Effector memory CD8-positive, alpha-beta T cell (primary cell): ENCODE measurements at places on chromosomes 6 and 20.

GRCh38 chr6:20900389-20901160, 366.3 kb downstream of the CDKAL1 start:
- no peak for DNase-seq

GRCh38 chr6:41072836-41073202, at the start of gene NFYA:
Gene NFYA, plus strand, starts transcription at chr6:41072974. Its CDS starts 6,116 bp downstream, at chr6:41079090.
- DNase-seq, result no peak

- no peak for DNase-seq
These were observed 31.4 kb upstream of the GSTA4 start for GRCh38 chr6:53026526-53026925.

DNA sequence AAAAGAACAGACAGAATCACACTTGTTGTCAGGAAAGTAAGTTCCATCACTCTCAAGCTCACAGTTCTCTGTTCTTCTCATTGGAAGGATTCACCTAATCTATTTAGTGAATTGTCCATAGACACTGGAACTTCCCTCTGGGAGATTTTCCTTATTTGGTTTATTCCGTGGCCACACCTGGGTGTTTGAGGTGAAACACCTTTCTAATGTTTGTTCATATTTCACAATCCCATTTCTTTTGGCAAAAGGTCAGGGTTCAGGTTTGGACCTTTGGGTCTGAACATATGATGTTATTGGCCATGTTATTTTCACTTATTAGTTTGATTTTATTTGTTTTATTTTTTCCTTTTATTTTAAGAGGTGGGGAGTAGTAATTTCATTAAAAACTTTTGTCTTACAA, 4.0 kb downstream of the MAS1L start:
- DNase-seq, result no peak

DNA sequence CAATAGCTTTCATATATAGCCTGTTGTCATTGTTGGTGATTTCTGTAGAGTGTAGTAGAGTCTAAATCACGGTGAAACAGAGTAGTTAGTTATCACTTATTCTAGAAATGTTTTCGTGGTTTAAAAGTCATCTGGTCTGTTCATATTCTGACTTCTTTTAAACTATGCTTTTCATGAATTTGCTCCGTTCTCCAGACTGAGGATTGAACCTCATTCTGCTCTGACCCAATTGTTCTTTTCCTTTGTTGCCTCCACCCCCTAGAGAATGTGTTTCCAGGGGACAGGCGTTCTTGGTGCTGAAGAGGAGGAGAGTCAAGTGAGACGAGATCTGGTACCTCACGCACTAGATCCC, 748 bp upstream of the ZNF292 start:
- no peak for DNase-seq

DNA sequence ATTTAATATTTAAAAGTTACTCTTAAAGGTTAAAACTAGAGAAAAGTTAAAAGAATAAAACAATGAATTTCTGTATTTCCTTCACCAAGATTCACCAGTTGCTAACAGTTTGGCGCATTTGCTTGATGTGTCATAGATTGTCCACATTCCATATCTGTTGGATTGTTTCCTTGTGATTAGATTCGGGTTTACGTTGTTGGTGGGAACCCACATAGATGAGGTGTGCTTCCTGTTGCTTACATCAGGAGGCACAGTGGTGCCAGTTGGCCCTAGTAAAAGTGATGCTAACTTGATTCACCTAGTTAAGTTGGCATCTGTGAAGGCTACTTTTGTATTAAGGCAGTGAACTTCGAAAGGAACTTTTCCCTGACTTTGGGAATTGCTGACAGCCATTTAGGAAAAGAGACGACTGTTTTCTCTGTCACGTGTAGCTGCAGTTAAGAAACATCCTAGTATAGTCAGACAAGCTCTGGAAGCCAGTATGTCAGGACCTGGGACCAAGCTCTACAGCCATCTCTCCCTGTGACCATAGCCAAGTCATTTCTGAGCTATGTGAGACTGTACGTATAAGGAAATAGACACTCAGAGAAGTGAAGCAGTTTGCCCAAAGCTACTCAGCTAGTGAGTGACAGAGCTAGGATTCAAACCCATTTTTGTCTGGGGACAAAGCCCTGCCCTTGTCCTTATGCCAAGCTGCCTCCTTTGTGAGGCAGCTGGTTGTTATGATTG, 49.0 kb downstream of the PPARD start:
- no peak for DNase-seq

- DNase-seq, result no peak
These were observed 896.7 kb upstream of the MAP3K7 start for GRCh38 chr6:91483415-91484105.
